ENCODE measurements at places on chromosomes 7 and 10.

DNA sequence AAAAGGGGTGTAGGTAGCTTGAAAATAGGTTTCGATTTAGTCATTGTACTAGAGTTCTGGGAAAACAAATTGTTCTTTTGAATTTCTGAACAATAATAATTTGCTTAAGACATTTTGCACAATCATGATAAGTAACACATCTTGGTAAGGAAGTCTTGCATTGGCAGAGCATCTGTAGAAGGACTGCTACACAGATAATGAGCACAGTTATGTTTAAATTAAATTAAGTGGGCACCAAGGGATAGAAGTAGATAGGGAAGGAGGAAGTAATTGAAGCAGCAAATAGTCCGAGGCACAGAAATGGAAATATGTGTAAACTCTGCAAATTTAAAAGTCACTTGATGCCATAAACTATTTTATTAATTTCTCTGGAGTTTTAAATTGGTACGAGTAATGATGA is 122.4 kb downstream of the CHN2 start:
- no peak for DNase-seq

GRCh38 chr10:73874267-73875138 is at the start of gene CAMK2G:
TSS of gene CAMK2G (minus strand) at chr10:73874555. CDS start at chr10:73874461, 94 bp downstream.
- peak; percentile 83 for DNase-seq

DNA sequence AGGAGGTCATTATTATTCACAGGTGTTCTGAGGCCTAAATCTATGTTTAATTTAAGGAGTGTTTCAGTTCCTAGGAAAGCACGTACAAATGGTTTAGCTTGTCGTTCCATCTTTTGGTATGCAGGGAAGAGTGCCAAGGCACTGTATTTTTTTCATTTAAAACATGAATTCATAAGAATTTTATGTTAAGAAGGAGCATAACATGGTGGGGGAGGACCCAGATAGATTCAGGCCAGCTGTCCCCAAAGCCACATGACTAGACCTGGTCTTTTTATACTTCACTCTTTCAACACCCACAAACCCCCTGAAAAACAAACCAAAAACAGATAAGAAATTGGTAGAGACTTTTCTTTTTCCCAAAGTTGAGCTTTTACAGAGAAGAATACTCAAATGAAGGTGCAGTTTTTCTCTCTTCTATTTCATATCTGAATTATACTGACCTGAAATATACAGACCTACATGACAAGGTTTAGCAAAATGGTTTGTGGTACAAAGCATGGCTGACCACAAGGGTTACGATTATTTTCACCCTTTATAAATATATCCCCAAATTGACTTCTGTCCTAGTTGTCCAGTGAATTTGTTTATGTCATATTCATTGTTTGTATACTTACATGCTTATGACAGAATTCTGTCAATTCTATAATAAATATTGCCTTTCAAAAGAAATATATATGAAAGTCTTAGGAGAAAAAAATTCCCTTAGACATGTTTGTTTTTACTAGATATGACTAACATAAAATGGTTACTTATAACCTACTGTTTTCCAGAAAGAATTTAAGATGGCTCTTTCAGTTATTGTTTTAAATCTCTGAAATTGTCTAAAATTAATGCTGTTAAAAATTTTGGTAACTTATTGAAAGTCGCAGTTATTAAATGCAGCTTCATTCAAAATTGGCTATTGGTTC is 71.3 kb downstream of the AP3M1 start:
- peak; percentile 50 for DNase-seq

DNA sequence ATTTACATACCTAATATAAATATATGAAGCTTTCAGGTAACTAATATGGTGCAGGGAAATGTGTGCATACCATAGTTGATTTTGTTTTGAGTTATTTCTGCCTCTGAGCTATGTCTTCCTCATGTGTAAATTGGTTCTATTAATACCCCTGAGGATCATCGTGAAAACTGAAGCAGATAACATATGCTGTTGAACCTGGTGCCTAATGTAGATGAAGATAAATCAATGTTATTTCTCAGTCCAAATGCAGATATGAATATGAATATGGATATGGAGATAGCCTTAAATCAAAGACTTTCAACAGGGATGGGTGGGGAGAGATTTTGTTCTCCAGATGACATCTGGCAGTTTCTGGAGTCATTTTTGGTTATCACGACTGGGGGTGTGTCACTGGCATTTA is 122.3 kb upstream of the ANKRD30A start:
- DNase-seq, result no peak

DNA sequence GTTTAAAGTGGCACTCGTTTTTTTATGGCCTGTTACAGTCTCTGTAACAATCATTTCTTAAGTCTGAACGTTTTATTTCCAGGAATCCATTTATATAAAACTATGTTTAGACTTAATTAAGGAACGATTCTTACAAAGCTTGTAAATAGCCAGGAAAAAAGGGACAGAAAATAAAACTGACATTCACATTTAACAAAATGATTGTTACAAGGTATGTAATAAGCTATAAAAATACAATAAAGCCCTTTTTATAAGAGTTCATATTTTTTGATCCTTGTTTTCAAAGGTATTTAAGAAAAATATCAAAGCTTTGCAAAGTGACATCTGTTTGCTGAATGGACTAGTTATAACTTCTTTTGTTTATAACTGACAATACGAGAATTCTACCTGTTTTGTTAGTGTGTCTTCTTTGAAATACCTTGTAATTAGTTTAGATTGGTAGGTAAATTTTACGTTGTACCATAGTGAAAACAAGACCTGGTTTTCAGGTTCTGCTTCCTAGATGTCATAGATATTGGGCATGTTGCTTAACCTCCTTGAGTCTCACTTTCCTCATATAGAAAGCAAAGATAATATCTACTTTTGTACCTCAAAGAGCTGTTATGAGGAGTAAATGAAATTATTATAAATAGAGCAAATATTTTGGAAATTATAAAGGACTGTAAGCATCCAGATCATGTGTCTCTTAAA is 25.8 kb downstream of the BTRC start:
- no peak for DNase-seq

- no peak for DNase-seq
These were observed 42.1 kb downstream of the NOD1 start for GRCh38 chr7:30436518-30436917.

DNA sequence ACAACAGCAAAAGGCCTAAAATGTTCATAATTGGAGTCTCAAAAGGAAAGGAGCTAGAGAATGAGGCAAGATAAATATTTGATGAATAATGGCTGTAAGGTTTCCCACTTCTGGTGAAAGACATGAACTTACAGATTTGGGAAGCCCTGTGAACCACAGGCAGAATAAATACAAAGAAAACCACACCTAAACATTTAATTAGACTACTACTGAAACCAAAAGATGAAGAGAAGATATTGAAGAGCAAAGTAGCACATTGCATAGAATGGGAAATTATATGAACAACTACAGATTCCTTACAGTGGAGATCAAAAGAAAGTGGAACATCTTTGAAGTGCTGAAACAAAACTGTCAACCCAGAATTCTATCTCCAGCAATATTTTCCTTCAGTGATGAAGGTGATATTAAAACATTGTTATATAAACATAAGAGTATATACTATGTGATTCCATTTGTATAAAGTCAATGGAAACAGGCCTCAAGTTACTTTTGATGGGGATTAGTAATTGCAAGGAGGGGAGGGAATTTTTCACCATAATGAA is 191.3 kb upstream of the KAT6B start:
- DNase-seq, result no peak

GRCh38 chr7:82549616-82550285 is 106.2 kb upstream of the CACNA2D1 start:
- DNase-seq, result no peak
